ENCODE measurements at places on chromosomes 11 and 22.

- DNase-seq: no peak
These were observed 224.4 kb upstream of the MTNR1B start for GRCh38 chr11:92744929-92745585.

DNA sequence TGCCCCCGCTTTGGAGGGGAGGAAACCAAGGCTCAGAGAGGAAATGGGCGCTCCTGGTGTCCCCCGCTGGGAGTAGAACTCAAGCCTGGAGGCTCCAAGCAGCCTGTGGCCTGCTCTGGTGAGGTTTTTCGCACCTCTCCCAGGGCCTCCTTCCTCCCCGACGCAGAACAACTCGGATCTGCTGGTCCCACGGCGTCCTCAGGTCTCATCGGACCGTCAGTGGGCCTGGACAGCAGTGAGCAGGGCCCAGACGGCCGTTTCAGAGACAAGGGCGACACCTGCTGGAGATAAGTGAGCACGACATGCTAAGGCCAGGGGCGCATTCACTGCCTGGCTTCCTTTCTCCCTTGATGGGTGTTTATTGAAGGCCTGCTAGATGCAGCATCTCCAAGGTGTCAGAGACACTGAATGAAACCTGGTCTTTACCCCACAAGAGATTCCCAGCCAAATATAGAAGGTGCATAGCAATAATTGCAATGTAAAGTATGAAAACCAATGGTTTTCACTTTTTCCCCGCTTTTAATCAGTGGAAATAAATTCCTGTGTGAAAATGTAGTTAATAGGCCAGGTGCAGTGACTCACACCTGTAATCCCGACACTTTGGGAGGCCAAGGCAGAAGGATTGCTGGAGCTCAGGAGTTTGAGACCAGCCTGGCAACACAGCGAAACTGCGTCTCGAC is 26.9 kb upstream of the CD82 start:
- DNase-seq: peak; percentile 74

DNA sequence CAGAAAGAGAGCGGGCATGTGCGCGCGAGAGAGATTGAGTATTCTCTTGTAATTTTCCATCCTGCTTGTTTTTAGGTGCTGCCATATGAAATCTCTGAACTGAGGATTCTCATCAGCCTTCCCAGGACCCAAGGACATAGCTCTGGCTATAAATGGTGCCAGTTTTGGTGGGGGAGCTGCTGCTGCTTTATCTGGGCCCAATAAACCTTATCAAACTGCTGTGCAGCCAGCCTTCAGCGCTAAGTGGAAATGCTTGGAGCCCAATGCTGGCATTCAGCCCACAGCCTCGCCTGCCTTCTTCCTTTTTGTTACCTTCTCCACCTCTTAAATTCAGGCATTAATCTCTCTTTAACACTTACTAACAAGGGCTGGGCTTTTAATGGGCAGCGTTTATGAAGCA is 2.4 kb upstream of the ZBTB16 start:
- no peak for DNase-seq

DNA sequence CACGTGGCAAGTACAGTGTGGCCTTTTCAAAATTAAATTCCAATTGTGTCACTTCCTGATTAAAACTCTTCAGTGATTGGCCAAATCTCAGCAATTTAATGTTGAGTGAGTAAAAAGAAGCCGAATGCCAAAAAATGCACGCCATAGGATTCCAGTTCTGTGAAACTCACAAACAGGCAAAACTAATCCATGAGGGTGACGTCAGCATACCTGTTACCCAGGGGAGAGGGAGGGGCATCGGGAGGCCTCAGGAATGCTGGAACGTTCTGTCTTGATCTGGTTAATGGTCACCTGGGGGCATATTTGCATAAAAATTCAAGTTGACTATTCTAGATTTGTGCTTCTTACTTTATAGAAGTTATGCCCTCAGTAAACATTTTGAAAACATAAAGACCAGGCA is 39.9 kb upstream of the RAB1B start:
- DNase-seq: no peak

DNA sequence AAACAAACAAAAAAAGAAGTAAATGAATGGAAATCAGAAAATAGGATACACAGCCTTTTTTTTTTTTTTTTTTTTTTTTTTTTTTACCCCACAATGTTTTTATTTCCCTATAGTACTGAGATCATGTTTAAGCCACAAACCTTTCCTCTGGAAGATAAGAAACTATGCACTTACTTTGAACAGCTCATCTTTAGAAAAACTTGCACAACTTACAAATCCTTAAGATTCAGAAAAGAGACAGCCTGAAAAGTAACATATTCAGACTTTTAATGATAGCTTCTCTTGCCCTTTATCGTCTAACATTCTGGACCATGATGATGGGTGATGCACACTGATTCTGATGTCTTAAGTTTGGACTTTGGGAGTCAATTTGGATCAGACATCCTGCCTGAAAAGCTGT is 80.3 kb downstream of the TNRC6B start:
- DNase-seq: no peak

GRCh38 chr11:19426756-19427403 is 186.1 kb upstream of the E2F8 start:
- DNase-seq: no peak

DNA sequence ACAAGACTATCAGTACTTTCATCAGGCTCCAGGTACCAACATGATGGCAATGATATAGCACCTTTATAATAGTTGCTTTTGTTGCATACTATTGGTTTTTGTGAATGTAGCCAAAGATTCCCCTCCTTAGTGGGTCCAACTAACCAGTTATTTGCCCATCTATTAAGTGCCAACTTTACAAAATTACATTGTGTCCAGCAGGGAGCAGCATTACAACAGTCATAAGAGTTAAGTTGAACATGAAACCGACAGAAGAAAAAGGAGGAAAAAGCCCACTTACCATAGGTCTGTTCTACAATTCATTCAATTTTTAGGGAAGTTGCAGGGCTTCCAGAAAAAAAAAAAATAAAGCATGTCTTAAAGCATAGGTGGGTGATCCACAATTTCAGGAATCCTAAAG is 21.6 kb downstream of the IMMP1L start:
- DNase-seq: no peak
